ENCODE measurements at places on chromosomes 2 and 18.

DNA sequence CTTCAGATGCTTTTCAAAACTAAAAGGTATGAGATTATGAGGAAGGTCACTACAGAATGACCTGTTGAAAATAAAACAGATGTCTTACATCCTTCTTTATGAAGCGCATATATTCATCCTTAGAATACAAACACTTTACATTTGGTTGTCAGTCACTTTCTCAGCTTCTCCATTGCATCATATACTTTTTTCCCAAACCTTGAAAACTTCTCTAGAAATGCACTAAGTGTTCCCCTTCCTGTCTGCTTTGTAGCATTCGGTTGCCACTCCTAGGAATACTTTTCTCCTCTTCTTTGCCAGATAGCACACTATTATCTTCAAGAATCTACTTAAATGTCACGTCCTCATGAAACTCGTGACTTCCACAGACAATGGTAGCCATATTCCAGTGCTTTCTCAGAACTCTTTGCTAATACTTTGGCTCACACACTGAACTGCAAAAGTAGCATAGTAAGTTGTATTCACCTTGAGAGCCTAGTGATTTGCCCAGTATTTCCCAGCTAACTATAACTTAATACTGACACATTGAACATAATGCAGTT lies 27.6 kb downstream of the DSC1 start:
- DNase-seq, result no peak

DNA sequence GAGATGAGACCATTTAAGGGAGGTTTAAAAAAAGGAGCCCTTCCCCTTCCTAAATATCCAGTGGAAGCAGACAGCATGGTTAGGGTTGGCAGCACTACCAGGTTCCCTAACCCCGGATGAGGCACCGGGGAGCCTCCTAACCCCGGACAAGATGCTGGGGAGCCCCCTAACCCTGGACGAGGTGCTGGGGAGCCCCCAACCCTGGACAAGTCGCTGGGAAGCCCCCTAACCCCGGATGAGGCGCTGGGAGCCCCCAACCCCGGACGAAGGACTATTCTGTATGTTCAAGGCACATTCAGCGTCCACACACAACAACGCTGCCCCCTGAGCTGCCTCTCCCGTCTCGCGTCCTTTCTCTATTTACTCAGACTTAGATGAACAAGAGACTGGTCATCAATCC lies 51.9 kb downstream of the ANKMY1 start:
- DNase-seq, result no peak

- no peak for DNase-seq
Observed at GRCh38 chr2:27379836-27380625, 503 bp downstream of the ZNF513 start.

GRCh38 chr2:150620855-150621254 lies 133.4 kb upstream of the RND3 start:
- no peak for DNase-seq

GRCh38 chr2:109175350-109175678 lies 46.3 kb downstream of the SH3RF3 start:
- no peak for DNase-seq

- DNase-seq, result no peak
Observed at GRCh38 chr2:18505703-18506341, 54.6 kb downstream of the RDH14 start.

- DNase-seq, result no peak
Observed at GRCh38 chr2:112765251-112765650, 842 bp upstream of the CKAP2L start.

DNA sequence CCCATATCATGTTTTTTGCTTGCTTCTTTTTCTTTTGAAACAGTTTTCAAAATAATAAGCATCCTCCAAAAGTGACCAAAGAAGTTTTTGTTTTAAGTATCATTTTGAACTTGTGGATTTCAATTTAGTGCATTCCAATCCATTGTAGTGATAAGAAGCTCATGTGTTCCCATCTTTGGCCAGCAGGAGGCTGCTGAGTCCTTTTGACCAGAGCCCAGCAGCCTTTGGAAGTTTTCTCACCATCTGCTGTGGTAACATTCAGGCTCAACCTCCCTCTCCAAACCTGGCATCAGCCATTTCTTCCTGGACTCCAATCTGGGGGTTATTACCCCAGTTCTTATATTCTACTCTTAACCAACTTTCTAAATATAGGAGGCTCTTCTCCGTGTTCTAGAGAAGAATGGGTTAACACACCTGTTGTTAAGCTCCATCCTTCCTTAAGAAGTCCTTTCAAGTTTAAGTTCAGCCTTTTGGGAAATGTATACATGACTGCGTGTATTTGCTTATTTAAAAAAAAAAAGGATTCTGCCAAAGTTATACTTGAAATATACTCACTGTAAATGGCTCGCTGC lies 39.0 kb upstream of the MAL start:
- DNase-seq, result no peak

GRCh38 chr2:26623541-26624495 lies 17.3 kb downstream of the CIB4 start:
- no peak for DNase-seq

DNA sequence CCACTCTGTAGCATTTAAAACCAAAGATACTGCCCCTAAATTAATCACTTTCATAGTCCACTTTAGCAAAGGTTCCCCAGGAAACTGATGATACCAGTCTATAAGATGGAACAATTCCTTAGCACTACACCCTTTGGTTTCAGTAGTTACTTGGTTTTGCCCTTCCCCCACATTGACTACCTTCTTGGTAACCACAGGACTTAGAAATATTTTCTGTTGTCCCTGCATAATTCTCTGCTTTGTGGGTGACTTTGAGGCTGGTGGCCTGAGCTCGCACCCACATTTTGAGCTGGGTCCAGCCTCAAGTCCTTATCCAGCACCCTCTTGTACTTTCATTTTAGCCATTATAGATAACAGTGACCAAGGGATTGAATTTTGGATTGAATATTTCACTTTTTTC lies 23.1 kb downstream of the ELP2 start:
- no peak for DNase-seq

DNA sequence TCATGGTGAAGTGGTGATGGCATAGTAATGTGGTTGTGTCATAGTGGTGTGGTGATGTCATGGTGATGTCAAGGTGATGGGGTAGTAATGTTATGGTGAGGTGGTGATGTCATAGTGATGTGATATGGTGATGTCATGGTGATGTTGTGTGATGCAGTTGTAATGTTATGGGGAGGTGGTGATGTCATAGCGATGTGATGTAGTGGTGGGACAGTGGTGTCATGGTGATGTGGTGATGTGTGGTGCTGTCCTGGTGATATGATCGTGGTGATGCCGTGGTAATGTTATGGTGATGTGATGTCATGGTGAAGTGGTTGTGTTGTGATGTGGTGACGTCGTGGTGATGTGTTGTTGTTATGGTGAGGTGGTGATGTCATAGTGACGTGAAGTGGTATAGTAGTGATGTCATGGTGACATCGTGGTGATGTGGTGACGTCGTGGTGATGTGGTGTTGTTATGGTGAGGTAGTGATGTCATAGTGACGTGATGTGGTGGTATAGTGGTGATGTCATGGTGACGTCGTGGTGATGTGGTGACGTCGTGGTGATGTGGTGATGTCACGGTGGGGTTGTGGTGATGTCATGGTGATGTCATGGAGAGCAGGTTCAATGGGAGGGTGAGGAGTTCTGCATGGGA lies 242.7 kb upstream of the MYT1L start:
- no peak for DNase-seq

GRCh38 chr2:168120310-168120709 lies 127.1 kb downstream of the STK39 start:
- no peak for DNase-seq

DNA sequence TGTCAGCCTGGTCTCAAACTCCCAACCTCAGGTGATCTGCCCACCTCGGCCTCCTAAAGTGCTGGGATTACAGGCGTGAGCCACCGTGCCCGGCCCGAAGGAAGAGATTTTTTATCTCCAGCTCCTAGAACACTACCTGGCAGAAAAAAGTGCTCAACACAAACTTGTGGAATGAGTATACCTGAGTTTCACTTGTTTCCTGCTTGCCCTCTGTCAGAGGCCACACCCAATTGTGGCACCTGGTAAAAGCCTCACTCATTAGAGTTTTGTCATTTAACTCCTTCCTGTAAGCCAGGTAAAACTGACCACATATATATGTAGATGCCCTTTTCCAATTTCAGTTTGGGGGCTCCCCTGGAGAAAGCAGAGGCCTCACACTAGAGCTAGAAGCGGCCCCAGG lies 42.2 kb upstream of the RTN4 start:
- DNase-seq, result no peak

GRCh38 chr2:120237491-120237902 lies 14.3 kb upstream of the TMEM185B start:
- no peak for DNase-seq

DNA sequence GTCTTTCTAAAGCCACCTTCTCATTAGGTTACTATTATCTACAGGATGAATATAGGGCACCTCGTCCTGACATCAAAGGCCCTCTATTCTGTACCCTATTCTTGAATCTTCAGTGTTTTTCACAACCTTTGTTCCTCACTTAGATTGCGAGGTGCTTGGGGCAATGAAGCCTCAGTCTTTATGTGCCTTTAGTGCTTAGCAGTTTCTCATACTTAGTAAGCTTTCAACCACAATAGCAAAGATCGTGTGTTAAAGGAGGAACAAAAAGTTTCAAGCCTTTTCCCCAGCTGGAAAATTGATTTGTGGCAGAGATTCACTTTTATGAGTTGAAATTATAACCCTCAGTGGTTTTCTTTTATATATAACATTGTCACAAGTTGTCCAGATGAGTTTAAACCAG lies 226.9 kb downstream of the MYO3B start:
- DNase-seq, result no peak

- DNase-seq, result no peak
Observed at GRCh38 chr2:231191896-231192872, 6.2 kb upstream of the ARMC9 start.

GRCh38 chr2:120283649-120284048 lies 31.0 kb downstream of the RALB start:
- no peak for DNase-seq

- no peak for DNase-seq
Observed at GRCh38 chr2:64794426-64794995, 140.8 kb upstream of the SERTAD2 start.

DNA sequence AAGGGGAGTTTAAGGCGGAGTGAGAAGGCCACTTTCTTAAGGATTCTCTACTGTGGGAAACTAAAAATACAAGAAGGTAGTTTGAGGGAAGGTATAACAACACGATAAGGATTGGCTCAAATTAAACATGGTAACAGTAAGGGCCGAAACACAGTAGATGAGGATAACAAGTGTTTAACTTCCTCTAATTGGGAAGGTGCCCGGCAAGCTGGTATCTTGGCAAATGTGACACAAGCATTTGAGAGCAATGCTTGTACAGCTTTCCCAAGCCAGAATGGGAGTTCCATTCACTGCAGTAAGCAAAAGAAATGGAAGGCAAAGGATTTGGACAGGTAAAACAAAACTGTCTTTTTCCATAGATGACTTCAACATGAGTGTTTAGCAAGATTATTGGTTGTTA lies 19.8 kb downstream of the USP40 start:
- DNase-seq, result no peak

- DNase-seq, result no peak
Observed at GRCh38 chr2:109419960-109420370, 193.8 kb downstream of the SEPTIN10 start.

- DNase-seq, result no peak
Observed at GRCh38 chr2:191676790-191677645, 918 bp upstream of the NABP1 start.

GRCh38 chr2:79041032-79041448 lies 15.5 kb downstream of the REG3G start:
- no peak for DNase-seq

GRCh38 chr2:23561088-23561487 lies 176.1 kb downstream of the KLHL29 start:
- no peak for DNase-seq

GRCh38 chr18:23397907-23398306 lies 55.2 kb upstream of the RIOK3 start:
- no peak for DNase-seq

All from stimulated activated CD4-positive, alpha-beta T cell treated with anti-CD3 and anti-CD28 coated beads, Interleukin-1b, Interleukin-23, amount 100 ng/mL, for 1 hour (primary cell).